CD8-positive, alpha-beta memory T cell (primary cell): ENCODE measurements at places on chromosomes 16 and 17. TPM values are rescaled to one million over a fixed set of nuclear protein-coding genes. Genes with fewer than 3 reads are reported as not detected.
A peak's percentile ranks its signal among the peaks of the same experiment; 100 is the strongest.

DNA sequence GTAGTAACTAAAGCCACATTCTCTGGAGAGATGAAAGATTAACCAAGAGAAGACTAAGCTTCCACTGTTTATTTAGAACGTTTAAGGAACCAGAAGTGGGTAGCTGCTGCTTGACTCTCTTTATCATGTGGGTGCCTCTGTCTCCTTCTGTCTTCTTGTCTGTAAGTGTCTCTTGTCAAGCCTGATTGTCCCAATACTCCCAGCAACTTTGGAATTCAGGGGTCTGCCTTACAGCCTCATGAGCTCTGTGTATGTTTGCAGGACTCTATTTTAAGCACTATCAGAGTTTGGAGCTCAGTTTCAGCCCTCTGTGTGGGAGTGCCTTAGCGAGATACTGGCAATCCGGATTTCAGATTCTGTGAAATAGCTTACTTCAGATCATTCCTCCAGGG lies 29.3 kb upstream of the SPACA3 start:
- no peak for DNase-seq

GRCh38 chr16:56852401-56852730 lies 12.6 kb upstream of the SLC12A3 start:
- no peak for DNase-seq

GRCh38 chr17:57463103-57463885 lies 207.0 kb downstream of the MSI2 start:
- no peak for DNase-seq

GRCh38 chr17:65518256-65518655 lies 43.2 kb downstream of the AXIN2 start:
- DNase-seq, result no peak

- no peak for DNase-seq
Measured at GRCh38 chr17:46099865-46100264, 93.4 kb downstream of the KANSL1 start.

DNA sequence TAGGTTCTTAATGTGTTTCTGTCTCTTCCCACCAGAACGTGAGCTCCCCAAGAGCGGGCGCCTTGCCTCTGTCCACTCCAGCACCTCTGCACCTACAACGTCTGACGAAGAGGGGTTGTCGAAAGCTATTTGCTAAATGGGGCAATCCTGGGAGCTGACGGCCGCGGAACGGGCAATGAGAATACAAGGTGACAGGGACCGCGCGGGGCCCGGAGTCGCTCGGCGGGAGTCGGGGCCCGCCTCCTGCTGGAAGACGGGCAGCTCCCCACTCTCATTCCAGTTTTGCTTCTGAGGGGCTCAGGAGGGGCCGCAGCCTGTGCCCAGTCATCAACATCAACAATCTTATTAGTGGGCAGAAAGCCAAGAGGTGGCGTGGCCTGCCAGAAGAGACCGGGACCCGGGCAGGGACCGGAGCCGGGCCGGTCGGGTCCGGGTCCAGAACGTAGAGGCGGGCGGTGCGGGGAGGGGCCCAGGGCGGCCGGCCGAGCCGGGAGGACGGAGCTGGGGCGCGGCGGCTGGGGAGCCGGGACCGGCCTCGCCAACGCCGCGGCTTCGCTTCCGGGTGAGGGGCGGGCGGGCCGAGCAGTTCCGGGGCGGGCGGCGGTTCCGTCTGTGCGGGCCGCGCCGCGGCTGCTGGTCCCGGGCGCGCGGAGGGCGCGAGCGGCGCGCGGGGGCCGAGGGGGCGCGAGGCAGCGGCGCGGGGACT lies at the start of gene MOSMO:
Gene MOSMO, plus strand, starts transcription at position 603 of the 706 bp plus-strand sequence. CDS start 191 bp downstream, outside the sequence.
- peak; percentile 59 for DNase-seq

DNA sequence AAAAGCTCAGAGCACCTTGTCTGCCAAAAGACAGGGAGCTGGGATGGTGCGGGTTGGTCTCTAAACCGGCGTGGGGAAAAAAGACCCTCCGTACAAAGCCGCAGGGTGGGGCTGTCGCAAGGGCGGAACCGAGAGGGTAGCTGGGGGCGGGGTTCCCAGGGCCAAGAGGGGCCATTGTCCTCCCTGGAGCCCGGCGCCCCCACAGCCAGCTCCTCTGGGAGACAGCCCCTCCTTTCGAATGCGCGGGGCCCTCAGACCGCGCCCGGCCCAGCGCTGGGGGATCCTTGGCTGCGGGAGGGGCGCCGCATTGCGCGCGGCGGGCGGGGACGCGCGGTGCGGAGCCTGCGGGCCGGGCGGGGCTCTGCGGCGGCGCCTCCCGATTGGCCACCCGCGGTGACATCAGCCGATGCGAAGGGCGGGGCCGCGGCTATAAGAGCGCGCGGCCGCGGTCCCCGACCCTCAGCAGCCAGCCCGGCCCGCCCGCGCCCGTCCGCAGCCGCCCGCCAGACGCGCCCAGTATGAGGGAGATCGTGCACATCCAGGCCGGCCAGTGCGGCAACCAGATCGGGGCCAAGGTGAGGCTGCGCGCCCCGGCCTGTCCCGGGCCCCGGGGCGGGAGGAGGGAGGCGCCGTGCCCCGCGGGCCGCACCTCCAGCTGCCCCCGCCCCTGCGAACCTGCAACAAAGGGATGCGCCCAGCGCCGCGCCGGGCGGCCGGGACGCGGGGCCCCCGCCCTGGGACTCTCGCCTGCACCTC lies at the start of gene TUBB3:
Gene TUBB3, plus strand, starts transcription at position 459 of the 756 bp plus-strand sequence. Its CDS starts 60 bp downstream, at position 519.
- no peak for DNase-seq

GRCh38 chr17:80277751-80278671 lies 17.4 kb downstream of the RNF213 start:
- DNase-seq, result no peak

DNA sequence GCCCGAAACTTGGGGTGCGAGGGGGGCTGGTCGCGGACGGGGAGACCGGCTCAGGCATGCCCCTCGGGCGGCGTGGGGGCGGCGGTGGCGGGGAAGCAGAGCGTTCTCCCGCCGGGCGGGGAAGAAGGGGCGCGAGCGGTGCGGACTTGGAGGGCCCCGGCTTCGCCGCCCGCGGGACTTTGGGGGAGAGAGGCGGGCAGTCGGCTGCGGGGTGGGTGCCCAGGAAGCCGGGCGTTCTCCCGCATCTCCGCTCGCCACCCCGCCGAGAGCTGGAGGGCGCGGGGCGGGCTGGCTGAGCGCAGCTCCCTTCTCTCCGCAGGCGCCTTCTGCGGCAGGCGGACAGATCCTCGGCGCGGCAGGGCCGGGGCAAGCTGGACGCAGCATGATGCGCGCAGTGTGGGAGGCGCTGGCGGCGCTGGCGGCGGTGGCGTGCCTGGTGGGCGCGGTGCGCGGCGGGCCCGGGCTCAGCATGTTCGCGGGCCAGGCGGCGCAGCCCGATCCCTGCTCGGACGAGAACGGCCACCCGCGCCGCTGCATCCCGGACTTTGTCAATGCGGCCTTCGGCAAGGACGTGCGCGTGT lies 772 bp downstream of the NTN1 start:
- DNase-seq, result no peak

DNA sequence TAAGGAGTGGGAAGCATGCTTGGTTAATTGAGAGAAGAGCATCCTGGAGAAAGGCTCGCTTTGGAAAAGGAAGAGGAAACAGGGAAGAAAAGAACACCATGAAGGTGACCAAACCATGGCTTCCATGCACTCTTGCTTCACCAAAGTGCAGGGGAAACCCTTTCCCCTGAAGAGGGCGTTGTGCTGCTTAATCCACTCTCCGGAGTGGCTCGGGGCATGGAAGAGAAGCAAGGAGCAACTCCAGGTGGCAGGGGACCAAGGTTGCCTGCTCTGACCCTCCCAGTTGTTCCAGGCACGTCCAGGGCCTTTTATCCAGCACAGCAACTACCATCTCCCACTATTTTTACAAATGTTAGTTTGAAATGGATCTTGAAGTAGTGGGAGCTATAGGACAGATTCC lies 108.1 kb downstream of the STX8 start:
- DNase-seq, result no peak

Gene FADS6
- total RNA-seq, result not detected

Gene C17orf100
- 2.0 TPM for total RNA-seq

Gene TERB1
- total RNA-seq, result not detected

Gene AIPL1
- not detected for total RNA-seq

Gene DDX19B
- total RNA-seq, result 38.8 TPM
